Mucosa of descending colon (tissue), 3 donors: ENCODE measurements at places on chromosomes 2 and 18. TPM values are rescaled to one million over a fixed set of nuclear protein-coding genes. Genes with fewer than 3 reads are reported as not detected.
A peak's percentile ranks its signal among the peaks of the same experiment; 100 is the strongest.

GRCh38 chr2:71794611-71795010 is 341.2 kb downstream of the DYSF start:
- no peak for DNase-seq

GRCh38 chr18:35030277-35030989 is 10.8 kb upstream of the MAPRE2 start:
- no peak for DNase-seq

DNA sequence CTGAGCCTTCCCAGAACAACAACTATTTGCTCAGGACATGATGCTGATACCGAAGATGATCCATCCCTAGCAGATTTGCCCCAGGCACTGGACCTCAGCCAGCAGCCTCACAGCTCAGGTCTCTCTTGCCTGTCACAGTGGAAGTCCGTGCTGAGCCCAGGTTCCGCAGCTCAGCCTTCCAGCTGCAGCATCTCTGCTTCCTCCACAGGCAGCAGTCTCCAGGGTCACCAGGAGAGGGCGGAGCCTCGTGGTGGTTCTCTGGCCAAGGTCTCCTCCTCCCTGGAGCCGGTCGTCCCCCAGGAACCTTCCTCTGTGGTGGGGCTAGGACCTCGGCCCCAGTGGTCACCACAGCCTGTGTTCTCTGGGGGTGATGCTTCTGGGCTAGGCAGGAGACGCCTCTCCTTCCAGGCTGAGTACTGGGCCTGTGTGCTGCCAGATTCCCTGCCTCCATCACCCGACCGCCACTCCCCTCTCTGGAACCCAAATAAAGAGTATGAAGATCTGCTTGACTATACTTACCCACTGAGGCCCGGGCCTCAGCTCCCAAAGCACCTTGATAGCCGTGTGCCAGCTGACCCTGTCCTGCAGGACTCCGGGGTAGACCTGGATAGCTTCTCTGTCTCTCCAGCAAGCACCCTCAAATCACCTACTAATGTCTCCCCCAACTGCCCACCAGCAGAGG is 15.4 kb downstream of the CEP68 start:
- no peak for DNase-seq

GRCh38 chr18:60347526-60348045 is 25.0 kb downstream of the MC4R start:
- DNase-seq, result no peak

LOXHD1 gene
- total RNA-seq, result not detected

DNA sequence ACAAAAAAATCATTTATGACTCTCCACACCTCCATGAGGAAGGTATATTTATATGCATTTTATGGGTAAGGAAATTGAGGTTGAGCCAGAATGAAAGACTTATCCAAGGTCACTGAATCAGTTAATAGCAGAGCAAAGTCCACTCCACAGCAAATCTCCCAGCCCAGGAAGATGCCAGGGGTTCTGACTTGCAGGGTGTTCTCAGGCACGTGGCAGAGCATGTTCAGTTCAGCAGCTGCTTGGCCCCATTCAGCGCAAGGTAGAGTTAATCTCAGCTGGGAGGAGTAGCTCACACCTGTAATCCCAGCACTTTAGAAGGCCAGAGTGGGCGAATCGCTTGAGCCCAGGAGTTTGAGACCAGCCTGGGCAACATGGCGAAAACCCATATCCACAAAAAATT is 17.8 kb upstream of the DGKD start:
- no peak for DNase-seq

GRCh38 chr2:150911766-150912280 is 349.8 kb downstream of the RBM43 start:
- DNase-seq, result no peak

GRCh38 chr2:30565851-30566358 is 118.9 kb downstream of the LCLAT1 start:
- DNase-seq, result peak; percentile 16

- no peak for DNase-seq
Measured at GRCh38 chr18:35131387-35132020, 90.3 kb downstream of the MAPRE2 start.

DNA sequence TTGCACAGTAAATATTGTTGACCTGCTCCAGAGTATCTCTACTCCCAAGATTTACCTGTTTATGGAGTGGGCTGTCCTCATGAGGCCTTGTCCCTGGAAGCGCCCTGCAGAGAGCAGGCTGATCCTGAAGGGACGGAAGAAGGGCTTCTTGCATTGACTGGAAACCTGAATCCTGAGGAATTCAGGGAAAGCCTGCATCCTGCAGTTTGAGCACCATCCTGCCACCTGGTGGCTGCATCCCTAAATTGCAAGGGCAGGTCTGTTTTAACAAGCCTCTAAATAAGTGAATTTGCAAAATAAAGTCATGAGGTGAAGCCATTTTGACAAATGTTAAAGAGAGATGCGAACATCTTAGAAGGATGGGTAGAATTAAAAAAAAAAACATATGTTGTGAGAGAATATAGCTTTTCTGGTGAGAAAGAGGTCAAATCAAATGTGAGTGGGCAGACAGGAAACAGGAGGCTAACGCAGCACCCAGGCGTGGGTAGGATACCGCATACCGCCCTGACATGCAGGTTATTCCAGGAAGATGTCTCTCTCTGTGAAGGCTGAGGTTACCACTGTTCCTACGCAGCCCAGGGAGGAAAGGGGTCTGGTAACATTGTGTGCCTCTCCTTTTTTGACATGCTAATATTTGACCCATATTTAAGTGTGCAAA is 754.9 kb downstream of the RNF144A start:
- peak; percentile 85 for DNase-seq

DNA sequence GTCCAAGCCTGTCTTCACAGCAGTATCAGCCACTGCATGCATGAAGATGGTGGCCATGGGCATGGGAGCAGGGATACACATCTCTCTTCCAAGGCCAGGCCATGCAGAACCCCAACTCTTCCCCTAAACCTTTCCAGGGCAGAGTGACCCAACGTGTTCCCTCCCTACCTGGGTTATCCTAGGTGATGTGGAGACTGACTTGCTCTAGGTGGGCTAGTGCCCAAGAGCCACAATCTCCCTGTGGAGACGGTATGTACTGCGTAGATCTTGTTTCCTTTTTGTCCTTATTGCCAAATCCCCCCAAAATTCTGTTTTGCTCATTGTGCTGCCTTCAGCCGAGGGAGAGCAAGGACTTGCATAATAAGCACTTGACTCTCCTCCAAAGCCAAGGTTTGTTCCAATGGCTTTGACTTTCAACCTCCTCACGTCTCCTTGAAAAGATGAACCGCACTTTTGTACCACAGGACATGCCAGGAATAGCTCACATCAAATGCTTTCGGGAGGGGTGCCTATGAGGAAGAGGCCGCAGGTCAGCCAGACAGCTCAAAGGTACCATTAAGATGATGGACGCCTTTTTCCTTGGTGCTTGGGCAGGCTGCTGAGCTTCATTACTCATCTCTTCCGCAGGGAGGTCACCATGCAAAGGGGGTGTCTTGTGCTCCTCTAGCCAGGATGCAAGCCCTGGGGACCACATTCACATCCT is 76.2 kb upstream of the GLI2 start:
- DNase-seq, result no peak

DNA sequence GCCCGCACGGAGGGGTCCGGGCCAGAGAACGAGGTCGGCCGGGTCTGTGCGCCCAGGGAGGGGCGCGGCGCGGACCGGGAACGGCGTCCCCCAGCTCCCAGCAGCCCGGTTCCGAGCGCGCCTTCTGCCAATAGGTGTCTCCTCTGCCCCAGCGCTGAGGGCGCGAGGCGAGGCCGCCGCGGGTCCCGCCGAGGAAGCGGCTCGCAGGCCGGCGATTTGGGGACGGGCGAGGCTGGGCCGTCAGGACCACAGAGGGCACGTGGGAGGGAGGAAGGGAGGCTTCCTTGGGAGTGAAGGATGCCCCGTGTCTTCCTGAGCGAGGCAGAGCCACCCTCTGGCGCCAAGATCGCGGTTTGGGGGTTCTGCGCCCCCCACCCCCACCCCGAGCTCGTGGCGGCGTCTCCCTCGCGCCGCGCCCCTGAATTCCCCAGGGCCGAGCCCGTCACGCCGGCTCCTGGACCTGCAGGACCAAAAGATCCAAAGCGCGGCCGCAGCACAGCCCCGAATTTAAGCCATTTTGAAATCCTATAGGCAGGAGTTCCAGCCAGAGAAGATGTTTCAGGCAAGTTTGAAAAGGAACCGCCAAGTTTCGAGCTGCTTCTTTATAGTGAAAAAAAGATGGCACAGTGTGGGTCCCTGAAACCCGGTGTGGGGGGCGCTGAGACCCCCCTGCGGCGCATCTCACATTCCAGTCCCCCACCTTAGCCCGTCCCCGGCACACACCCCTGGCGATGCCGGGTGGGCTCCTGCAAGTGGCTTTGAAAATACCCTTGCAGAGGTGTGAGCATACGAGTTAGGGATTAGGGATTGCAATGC is 909 bp downstream of the NFATC1 start:
- DNase-seq, result peak; percentile 61

- no peak for DNase-seq
Measured at GRCh38 chr2:234672498-234673150, 175.7 kb upstream of the ARL4C start.

DNA sequence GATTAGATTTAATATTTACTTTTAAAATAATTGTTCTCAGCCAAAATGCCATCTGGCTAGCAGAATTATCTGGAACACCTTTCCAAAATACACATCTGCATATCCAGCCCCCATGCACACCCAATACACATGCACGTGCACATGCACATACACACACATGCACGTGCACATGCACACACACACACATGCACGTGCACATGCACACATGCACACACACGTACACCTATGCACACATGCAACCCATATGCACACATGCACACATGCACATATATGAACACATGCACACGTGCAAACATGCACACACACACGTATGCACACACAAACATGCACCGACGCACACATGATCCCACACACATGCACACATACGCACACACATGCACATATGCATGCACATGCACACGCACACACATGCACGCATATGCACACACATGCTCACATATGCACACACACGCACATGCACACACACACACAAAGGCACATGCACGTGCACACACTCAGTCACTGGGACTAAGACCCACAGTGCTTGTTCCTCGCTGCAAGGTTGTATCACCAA is 53.5 kb downstream of the COPS8 start:
- no peak for DNase-seq

DNA sequence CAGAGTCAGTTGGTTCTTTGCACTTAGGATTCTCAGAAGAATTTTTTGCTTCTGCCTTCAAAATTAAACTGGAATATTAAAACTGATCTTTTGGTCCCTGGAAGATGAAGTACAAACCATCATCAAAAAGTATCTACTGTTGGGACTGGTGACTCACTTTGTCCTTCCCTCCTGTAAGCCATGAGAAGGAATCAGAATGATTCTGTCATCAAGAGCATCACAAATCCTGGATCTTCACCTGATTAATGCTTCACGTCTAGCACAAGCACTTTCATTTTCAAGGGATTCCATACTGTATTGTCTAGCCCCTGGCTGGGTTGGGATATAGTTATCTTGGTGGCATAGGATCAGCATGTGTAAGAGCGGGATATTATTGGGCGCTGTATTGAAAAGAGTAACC is 69.3 kb upstream of the CYP1B1 start:
- no peak for DNase-seq

DNA sequence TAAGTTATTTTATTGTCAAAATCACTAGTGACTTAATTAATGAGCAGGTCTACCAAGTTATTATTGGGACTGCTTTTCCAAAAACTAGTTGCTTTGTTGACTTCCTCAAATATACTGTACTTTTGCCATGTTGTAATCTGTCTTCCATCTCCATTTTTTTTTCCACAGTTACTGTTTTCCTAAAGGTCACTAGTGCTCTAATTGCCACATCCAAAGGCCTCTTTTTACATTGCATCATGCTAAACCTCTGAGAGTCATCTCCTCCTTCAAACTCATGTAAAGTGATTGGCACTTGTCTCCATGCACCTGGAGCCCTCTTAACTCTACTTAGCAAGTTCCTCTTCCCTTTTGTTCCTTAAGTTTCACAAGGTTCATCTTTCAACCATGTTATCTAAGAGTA is 11.8 kb downstream of the PMAIP1 start:
- DNase-seq, result no peak

DLX2 gene
- not detected for total RNA-seq

CRYBA2 gene
- 1.2 TPM for total RNA-seq

MYO5B gene
- total RNA-seq, result 179 TPM

DNA sequence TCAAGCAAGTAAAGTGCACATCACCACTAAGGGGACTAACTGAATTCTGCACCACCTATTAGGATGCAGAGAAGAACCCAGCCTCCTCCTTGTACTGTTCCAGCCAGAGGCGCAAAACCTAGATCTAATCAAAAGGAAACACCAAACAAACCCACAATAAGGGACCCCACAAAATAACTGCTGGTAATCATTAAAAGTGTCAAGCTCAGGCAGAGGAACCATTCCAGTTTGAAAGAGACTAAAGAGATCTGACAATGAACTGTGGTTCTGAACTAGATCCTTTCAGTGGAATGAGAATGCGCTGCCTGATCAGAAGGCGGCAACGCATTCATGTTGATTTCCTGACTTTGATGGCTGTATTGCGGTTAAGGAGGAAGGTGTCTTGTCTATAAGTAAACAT is 16.8 kb downstream of the HDLBP start:
- no peak for DNase-seq

DNA sequence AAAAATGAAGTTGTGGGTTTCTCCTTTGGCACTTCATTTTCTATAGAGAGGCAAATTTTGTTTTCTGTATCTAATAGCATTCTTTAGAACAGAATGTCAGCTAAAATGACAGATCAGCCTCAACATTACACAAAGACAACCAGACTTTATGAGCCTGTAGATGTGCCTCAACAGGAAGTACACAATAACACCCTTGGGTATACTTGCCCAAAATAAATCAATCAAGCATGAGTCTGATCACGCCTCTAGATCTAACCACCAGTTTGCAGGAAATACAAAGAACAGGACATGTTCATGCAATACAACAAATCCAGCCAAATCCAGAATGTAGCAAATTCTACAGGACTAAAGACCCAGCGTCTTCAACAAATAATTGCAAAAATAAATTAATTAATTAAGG is 11.2 kb upstream of the DAPL1 start:
- DNase-seq, result no peak

GFPT1 gene
- 180 TPM for total RNA-seq

DNA sequence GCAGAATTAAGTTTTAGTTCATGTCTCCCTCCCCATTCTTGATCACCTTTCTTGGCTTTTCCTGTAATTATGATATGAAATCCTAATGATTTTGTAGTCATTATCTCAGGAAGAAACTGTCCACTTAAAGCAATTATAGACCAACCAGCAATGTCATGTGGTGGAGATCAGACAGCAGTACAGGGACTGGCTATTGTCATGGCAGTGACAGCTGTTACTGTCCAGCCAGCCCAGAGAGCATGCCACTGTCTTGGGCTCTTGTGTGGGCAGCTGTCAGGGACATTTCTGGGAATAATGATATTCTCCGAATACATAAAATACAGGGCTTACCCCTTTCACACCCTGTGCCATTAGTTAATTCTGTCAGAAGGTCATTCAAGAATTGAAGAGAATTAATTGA is 355.3 kb upstream of the RAB12 start:
- no peak for DNase-seq

GRCh38 chr18:52220062-52220591 is 119.9 kb upstream of the DCC start:
- no peak for DNase-seq

- DNase-seq, result no peak
Measured at GRCh38 chr2:9703085-9703678, 72.4 kb upstream of the YWHAQ start.

FAM228A gene
- total RNA-seq, result not detected

GRCh38 chr18:476251-476664 is 24.2 kb downstream of the COLEC12 start:
- DNase-seq, result no peak

COL4A3 gene
- 0.32 TPM for total RNA-seq

- DNase-seq, result peak; percentile 40
Measured at GRCh38 chr18:79511671-79512301, 116.1 kb downstream of the NFATC1 start.

GRCh38 chr2:173496746-173497145 is 142.1 kb downstream of the CDCA7 start:
- DNase-seq, result no peak
